ENCODE measurements at places on chromosomes 5 and 9.

- no peak for DNase-seq
These were observed 139.9 kb downstream of the GADD45G start for GRCh38 chr9:89744730-89745129.

DNA sequence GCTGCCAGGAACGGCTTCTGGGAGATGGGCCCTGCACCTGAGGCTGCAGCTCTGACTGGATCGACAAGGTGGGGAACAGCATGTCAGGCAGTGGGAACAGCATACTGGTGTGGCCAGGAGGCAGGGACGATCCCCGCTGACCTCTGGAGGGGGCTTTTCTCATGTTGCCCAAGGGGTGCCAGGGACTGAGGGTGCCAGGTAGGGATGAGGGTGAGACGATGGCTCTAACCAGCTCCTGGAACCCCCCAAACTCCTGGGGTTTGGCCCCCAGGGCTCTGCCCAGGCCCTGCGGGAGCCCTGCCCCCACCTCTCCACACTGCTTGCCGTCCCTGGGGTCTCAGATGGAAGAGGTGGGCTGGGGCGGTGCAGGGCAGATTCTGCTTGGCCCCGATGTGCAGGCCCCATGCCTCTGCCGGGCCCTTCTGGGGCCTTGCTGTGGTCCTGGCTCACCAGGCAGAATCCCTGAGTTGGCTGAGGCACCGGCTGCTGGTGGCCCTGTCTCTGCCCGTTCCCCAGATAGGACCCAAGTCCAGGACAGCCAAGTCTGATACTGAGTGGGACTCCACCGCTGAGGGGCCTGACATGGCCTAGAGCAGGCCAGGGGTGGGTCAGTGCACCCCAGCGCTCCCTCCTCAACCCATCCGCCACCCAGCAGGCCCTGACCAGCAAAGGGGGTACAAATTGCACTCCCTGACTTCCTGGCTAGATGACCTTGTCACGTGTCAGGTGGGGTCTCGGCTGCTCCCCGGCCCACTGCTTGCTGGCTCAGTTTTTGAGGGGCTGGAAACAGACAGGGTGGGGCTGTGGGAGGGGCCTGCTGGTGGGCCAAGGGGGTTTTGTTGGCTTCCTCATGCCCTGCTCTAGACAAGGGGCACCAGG is 28.4 kb upstream of the RNF130 start:
- DNase-seq, result no peak

- DNase-seq, result no peak
These were observed 101.9 kb upstream of the SLC44A1 start for GRCh38 chr9:105142406-105143135.

DNA sequence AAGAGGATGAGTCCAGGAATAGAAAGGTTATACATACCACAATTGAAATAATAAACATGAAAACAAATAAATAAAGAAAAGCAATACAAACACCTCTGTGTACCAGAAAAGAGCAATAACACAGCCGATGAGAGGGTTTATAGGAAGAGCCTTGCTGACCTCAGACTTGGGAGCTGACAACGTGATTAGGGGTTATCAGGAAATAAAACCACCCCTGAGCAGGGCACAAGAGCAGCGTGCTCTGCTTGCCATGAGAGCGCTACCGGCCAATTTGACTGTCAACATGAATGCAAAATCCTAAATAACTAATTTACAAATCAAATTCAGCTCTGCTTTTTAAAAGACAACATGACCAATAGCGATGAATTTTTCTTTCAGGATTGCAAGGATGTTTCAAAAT is 2.6 kb upstream of the FREM1 start:
- no peak for DNase-seq

DNA sequence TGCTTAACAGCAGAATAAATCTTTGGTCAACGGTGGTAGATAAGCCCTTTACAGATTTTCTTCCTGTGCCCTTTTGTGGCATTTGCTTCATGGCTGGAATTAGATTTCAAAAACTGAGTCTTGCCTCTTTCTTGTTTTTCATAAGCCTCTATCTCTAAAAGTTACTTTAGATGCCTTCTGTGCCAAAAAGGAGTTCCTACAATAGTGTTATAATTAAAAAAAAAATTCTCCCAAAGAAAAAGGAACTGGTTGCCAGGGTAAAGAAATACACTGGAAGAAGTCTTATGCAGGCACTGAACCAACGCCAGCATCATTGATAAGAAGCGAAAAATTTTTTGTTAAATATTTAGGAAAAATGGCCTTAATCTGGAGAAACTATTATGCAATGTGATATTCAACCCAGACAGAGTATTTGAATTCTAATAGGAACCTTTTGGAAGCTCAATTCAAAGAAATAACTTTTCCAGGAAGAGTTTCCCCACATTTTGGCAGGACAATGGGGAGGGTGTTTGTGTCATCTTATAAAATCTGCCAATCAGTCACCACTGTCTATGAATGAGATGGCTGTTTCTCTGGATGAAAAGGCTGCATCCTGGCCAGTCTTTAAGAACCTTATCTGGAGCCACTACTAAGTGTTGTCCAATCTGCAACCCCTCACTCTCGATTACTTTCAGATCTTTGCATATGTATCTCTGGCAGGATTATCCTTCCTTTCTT is 608.1 kb downstream of the PDE4D start:
- no peak for DNase-seq

DNA sequence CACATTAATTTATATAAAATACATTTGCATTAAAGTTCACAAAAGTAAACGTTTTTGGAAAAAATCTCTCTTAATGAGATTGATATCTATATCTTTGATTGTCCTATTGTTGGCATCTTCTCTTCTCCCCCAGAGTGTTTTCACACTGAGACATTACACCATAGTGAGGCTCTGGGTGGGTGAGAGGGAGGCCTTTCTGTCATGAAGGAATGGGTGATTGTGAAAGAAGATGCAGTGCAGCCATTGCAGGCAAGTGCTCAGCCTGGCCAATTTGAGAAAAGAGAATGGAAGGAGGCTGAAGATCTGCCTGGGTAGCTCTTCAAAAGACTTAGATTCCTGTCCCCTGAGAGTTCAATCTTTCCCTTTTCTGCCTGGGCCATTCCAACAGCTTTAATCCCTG is 140.8 kb downstream of the SLC12A2 start:
- DNase-seq, result no peak

DNA sequence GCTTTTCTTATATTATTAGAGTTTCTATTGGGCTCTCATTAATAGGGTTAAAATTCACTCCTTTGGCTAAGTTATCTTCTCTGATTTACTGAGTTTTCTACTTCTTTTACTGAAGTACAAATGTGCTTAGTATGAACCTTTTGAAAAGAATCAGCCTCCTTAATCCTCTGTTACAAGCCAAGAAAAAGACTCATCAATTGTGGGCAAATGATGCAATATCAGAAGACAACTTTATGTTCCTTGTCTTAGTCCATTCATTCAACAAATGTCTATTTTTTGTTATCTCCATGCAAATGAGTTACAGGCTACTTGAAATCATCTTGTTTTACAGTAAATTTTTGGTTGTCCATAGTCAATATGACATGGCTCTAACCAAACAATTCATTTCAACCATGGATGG is 40.3 kb downstream of the SNCAIP start:
- no peak for DNase-seq

All from aorta (tissue), 5 donors.